ENCODE measurements at places on chromosomes 1 and 21.

GRCh38 chr1:147579532-147579931 is 38.2 kb downstream of the BCL9 start:
- DNase-seq = no peak

- no peak for DNase-seq
These were observed 88.0 kb downstream of the NTNG1 start for GRCh38 chr1:107228704-107229371.

- peak; percentile 88 for DNase-seq
These were observed 221.0 kb upstream of the CSF3R start for GRCh38 chr1:36703526-36704208.

DNA sequence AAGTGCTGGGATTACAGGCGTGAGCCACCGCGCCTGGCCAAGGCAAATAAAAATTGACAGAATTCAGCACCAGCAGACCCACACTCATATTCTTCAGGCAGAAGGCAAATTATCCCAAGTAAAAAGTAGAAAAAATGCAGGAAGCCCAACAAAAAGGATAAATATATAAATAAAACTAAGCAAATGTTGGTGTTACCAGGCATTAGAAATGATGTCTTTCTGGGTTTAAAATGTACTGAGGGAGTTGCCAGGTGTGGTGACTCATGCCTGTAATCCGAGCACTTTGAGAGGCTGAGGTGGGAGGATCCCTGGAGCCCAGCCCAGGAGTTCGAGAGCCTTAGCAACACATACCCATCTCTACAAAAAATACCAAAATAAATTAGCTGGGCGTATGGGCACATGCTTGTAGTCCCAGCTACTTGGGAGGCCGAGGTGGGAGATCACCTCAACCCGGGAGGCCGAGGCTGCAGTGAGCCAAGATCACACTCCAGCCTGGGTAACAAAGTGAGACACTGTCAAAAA is 6.3 kb downstream of the INTS11 start:
- no peak for DNase-seq

GRCh38 chr1:10904396-10905358 is 107.8 kb upstream of the TARDBP start:
- no peak for DNase-seq

- no peak for DNase-seq
These were observed 15.4 kb upstream of the TOR3A start for GRCh38 chr1:179066471-179066870.

GRCh38 chr1:226123212-226123560 is 60.7 kb downstream of the H3-3A start:
- no peak for DNase-seq

- DNase-seq = no peak
These were observed 904 bp downstream of the GJB3 start for GRCh38 chr1:34781844-34782391.

GRCh38 chr1:47675047-47675675 is 237.3 kb downstream of the FOXD2 start:
- DNase-seq = no peak

DNA sequence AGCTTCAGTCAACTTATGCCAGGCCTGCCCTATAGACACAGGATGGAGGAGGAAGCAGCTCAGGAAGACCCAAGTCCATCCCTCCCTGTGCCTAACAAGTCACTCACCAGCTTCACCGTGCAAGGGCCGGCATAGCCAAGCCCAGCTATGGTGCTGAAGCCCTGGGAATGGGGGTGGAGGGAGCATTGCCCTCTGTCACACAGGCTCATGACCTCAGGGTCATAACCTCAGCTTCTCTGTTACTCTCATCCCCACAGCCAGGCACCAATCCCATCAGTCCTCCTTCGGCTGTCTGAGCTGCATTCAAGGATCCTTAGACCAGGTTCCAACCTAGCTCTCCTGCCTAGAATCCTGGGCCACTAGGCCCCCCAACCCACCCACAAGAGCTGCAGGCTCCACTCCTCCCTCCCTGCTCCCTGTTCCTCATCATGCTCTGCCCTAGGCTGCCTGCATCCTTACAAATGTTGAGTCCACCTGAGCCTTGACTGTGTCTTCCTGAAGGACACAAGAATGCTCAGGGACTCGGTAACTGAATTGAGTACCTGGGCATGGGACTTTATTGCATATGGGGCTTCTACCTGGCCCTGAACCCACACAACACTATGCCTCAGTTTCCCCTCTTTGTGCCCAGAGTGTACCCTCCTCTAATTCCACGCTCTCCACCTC is 1.7 kb downstream of the CD244 start:
- DNase-seq = no peak

- no peak for DNase-seq
These were observed 64.0 kb downstream of the ADARB1 start for GRCh38 chr21:45138199-45139002.

DNA sequence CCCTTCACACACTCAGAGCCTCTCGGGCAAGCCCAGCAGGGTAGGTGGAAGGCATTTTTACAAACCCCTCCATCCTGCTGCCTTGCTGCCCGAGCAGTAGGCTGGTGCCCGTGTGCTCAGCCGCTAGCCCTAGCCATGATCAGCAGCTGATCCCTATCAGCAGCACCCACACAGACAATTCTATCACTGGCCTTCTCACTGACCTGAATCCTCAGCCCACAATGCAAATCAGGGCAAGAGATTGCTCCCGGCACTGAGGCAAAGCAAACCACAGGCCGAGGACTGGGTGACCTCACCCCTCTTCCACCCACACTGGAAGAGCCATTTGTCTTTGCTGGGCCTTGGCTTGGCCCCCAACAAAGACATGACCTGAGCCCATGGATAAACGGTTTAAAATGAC is 895 bp upstream of the PDZK1 start:
- no peak for DNase-seq

GRCh38 chr21:32765058-32765457 is 6.5 kb downstream of the PAXBP1 start:
- no peak for DNase-seq

GRCh38 chr1:186605762-186606350 is 74.4 kb downstream of the PTGS2 start:
- DNase-seq = no peak

DNA sequence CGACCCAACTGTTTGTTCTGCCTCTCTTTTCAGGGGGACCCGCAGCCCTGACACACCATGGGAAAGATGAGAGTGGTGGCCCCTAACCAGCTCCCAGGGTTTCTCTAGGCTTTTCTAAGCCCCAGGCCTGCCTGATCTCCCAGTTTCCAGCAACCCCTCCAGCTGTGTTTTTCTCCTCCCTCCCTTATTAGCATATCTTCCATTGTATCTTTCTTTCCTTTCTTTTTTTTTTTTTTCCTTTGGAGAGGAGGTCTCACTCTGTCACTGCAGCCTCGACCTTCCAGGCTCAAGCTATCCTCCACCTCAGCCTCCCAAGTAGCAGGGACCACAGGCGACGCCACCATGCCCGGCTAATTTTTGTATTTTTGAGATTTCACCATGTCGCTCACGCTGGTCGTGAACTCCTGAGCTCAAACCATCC is 1.8 kb upstream of the CERS2 start:
- no peak for DNase-seq

DNA sequence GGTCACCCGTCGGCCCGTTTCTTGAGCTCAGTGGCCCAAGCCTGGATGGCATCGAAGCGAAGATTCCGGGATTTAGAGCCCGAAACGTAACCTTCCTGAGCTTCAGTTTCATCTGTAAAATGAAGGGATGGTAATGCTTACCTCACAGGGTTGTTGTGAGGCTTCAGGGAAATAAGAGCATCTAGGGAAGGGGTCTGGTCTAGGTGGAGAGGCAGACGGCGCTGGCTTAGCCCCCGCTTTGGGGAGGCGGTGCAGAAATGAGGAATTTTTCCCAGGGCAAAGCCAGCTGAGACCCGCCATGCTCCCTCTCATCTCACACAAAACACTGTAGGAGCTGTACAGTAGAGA is 717 bp upstream of the MYCL start:
- no peak for DNase-seq

- DNase-seq = no peak
These were observed 20.6 kb upstream of the KLHDC8A start for GRCh38 chr1:205377355-205377754.

All from midbrain (tissue), 1 donor.